ENCODE measurements at places on chromosomes 4 and X.

- no peak for DNase-seq
Observed at GRCh38 chr4:77126809-77127208, 30.2 kb upstream of the CCNG2 start.

GRCh38 chr4:159163521-159163920 is 60.6 kb downstream of the RAPGEF2 start:
- no peak for DNase-seq

DNA sequence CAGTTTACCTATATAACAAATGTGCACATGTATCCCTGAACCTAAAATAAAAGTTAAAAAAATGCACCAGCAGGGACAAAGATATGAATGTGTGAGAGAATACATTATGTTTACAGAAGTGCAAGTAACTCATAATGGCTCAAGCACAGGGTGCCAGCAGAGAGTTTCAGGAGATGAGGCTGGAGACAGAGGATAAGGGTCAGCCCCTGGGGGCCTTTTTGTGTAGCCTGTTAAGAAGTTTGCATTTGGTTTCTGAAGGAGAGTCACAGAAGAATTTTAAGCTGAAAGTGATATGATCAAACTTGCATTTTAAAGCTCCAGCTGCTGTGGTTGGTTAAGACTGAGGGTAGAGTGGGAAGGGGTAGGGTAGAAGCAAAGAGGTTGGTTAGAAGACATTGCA is 48.6 kb upstream of the CAPN6 start:
- no peak for DNase-seq

DNA sequence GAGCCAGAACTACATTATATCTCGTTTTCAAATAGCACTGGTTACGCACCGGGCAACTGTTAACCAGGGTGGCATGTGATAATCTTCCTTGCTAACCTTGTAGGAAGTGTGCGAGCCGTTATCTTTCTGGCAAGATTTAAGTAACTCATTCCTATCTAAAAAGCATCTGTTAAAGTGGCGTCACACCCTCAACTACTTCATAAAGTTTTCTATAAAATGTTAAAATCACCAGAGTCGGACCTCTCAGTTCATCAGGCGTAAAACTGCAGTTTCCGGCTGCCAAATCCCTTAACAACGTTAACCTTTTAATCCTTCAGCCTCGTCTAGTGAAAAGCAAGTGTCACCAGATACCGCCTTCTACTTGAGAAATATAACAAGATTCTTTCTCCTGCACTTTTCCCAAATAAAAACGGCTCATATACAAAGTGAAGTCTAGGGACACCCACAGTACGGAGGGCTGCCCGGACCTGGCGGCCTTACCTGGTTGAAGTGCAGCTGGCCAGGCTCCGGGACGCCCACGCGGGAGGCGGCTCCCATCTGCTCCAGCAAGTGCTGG is 1.2 kb downstream of the SLC39A8 start:
- no peak for DNase-seq

DNA sequence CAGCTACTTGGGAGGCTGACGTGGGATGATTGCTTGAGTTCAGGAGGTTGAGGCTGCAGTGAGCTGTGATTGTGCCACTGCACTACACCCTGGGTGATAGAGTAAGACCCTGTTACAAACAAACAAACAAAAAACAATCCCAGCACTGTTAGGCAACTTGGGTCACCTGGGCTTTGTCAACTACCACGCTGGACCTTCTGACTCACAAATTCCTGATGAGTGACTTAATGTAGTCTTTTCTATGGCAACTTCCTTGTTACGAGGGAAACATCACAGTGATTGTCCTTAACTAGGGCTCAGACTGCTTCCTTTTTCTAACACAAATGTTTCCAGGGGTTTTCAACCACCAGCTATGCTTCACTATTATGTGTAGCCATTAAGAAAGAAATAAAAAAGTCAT is 128.8 kb upstream of the GPC4 start:
- DNase-seq = no peak

DNA sequence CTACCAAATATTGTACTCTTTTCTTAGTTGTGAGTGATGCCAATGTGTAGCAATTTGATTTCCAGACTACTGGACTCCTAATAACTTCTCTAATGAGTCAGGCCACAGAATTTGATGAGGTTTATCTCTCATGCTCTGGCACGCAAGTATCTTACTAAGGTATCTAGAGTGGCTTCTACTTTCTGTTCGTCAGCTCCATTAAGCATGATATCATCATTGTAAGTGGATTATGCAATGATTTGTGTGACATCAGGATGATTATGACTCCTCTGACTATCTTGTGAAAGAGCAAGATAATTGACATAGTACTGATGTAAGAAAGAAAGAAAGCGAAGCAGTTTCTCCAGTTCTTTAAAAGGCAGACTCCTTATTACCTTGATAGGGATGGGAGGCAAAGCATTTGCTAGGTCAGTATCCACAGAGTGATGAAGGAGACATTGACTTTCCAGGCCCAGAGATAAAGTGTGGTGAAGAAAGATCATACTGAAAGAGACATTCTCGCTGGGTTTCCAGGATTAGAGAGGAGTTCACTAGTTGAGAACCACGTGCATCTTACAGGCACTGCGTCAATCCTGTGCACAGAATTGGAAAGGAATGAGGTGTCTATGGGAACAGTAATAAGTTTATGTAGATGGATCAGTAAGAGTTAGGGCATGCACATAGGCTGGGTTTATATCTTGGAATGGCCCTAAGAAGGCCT is 161.9 kb upstream of the STK26 start:
- no peak for DNase-seq

All from cardiac muscle cell (in vitro differentiated cells and primary cell).